Central memory CD4-positive, alpha-beta T cell (primary cell): ENCODE measurements at places on chromosomes 5 and 9.
A peak's percentile ranks its signal among the peaks of the same experiment; 100 is the strongest.

DNA sequence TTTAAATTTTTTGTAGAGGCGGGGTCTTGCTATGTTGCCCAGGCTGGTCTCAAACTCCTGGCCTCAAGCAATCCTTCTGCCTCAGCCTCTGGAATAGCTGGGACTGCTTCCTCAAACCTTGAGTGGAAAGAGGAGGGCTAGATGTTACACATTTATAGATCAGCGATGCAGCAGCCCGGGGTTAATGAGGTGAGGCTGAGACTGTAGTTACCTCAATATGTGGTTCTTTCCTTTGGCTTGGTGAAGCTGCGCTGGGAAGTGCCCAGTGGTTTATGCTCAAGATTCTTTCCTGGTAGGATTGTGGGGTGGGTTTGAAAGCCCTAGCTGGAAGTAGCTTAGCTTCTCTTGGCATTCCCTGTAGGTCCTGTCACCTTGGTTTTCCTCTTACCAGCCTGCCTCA, 22.5 kb downstream of the ZNF618 start:
- DNase-seq: no peak

- DNase-seq: no peak
These were observed 50.2 kb downstream of the OTULIN start for GRCh38 chr5:14714706-14715105.

- DNase-seq: no peak
These were observed 52.9 kb upstream of the PAPPA start for GRCh38 chr9:116100711-116101121.

DNA sequence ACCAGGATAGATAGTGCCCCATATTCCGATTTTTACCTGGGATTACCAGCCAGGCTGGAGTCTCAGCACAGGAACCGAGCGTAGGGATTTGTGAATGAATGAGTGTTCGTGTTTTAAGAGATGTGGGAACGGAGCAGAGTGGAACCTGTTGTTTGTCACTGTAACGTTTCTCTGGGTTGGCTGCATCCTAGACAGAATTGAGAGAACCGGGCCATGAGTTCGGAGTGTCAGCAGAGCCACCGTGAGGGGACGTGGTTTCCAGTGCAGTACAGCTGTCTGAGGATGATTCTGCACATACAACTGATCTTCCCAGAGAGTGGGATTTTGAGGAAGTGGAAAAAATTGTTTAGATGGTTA, 1.2 kb downstream of the PDE8B start:
- no peak for DNase-seq

GRCh38 chr9:133703591-133704399, 34.4 kb downstream of the SARDH start:
- DNase-seq: no peak

DNA sequence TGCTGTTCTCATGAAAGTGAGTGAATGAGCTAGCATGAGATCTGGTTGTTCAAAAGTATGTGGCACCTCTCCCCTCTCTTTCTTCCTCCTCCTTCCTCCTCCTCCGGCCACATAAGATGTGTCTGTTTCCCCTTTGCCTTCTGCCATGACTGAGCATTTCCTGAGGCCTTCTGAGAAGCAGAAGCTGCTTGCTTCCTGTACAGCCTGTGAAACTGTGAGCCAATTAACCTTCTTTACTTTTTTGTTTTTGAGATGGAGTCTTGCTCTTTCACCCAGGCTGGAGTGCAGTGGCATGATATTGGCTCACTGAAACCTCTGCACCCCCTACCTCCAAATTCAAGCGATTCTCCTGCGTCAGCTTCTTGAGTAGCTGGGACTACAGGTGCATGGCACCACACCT, 6.1 kb downstream of the S100Z start:
- peak; percentile 27 for DNase-seq

DNA sequence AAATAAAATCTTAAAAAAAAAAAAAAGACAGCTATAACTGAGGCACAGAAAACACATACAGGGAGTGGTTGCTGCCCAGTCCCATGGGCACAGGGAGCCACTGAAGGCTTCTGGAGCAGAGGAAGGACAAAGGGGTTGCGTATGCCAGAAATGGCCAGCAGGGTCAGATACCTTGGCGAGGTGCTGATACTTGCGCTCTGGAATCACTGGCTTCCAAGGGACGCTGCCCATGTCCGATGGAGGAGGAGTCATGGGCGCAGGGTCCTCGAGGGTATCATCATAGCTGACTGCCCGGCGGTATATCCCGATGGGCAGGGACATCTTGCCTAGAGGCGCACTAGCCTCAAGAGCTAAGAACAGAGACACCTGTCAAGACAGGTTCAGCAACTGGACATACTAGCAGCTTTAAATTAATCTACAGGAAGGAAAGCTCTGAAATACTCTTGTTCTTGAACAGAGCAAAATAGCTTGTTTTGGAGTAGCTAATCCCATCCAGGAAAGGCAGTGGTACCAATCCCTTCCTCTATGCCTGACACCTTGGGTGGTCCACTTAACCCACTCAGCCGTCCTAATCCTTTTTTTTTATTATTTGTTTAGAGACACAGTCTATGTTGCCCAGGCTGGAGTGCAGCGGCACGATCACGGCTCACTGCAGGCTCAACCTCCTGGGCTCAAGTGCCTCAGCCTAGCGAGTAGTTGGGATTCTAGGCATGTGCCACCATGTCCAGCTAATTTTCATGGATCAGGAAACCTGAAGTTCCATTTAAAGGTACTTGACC, 6.0 kb downstream of the KIAA1191 start:
- no peak for DNase-seq

DNA sequence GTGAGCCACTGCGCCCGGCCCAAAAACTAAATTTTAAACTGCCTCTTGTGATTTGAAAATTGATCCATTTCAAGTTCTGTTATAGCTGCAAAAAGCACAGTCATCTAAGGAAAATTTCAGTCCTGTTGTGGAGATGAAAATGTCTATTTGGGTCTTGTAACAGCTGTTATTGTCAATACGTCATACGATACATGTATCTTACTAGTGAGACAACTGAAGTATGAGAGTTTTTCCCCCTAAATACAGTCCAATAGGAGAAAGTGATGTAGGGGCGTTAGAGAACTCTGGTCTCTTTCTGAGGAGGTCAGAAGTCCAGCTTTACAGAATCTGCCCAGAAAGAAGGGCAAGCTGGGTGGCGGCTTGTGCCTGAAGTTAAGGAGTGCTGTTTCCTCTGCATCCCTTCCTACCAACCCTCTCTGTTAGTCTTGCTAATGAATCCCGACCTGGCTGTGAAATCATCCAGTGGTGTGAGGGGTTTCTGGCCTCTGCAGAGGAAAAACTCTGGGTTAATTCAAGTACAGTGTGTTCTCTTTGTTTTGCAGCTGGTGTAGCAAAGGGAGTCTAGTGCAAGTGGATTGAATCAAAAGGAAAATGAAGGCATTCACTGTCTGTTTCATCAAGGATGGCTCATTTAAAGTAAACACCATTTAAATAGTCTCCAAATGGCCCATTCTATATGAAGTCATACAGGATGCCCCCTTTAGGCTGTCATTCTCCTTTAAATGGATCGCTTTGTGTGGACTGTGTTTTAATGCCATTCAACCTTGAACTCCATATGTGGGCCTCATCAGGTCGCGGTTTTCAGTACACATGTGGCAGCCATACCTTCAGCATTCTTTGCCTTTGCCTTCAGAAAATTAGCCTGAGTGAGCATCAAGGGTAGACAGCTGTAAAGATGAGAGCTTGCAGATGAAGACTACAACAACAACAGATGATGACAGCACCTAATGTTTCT, 59.0 kb downstream of the AOPEP start:
- no peak for DNase-seq

GRCh38 chr9:104831681-104832080, 67.8 kb downstream of the NIPSNAP3B start:
- DNase-seq: no peak

DNA sequence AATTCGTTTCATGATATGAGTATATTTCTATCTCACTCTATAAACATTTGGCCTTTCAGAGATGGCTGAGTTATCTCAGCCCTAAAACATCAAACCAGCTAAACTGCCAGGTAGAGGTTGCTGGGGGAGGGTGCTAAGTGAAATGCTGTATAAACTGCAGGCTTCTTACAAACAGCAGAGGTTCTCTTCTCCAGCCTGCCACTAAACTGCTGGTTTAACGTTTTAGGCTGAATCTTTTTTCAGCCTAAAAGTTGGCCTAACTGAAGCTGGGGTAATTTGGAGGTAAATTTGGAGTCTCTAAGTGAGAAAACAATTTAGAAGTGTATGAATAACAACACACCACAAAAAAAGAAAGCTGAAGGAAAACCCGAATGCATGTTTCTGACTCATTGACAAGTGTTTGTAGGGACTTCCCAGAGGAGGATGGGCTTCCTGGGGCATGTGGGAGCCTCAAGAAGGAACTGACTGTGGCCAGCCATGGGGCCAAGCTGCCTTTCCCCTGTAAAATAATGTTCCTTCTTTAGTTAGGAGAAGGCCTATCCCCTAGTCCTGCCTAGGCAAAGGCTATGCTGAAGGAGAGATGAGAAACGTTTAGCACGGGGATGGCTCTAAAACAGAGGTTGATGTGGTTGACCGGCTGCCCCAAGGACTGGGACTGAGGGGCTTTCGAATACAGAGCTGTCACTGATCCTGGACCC, 44.3 kb downstream of the SLC28A3 start:
- peak; percentile 8 for DNase-seq

GRCh38 chr5:177546258-177546741, 8.1 kb downstream of the FAM193B start:
- DNase-seq: no peak

- DNase-seq: no peak
These were observed 31.0 kb downstream of the LRRTM2 start for GRCh38 chr5:138844125-138844461.

DNA sequence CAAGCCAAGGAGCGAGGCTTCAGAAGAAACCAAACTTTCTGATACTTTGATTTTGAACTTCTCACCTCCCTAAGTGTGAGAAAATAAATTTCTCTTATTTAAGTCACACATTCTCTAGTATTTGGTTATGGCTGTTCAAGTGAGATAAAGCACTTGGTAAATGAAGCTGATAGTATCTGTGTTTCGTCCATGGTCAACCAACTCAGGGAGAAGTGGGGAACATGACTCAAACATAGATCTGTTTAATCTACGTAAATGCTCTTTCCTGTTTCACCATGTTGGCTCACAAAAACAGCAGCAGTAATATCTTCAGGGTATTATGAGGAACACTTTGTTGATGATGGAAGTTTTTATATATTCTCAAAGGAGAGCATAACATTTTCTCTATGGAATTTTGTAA, 2167.2 kb upstream of the C9orf72 start:
- DNase-seq: no peak

- no peak for DNase-seq
These were observed 4.5 kb downstream of the DBN1 start for GRCh38 chr5:177468685-177469628.
